Upper lobe of right lung (tissue), 1 donor: ENCODE measurements at places on chromosomes 7 and 10. TPM values are rescaled to one million over a fixed set of nuclear protein-coding genes. Genes with fewer than 3 reads are reported as not detected.
A peak's percentile ranks its signal among the peaks of the same experiment; 100 is the strongest.

Gene IRF5
- 29.4 TPM for total RNA-seq

Gene FFAR4
- 4.9 TPM for total RNA-seq

Gene ZNF32
- 32.3 TPM for total RNA-seq

Gene PAX2
- not detected for total RNA-seq

- DNase-seq, result no peak
- H3K27ac ChIP-seq, result no peak overlapping the region
- no peaks in the 10 kb centered on the region for H3K36me3 ChIP-seq
- no peaks in the 10 kb centered on the region for H3K4me1 ChIP-seq
Measured at GRCh38 chr7:107450970-107451369, 18.9 kb upstream of the GPR22 start.

DNA sequence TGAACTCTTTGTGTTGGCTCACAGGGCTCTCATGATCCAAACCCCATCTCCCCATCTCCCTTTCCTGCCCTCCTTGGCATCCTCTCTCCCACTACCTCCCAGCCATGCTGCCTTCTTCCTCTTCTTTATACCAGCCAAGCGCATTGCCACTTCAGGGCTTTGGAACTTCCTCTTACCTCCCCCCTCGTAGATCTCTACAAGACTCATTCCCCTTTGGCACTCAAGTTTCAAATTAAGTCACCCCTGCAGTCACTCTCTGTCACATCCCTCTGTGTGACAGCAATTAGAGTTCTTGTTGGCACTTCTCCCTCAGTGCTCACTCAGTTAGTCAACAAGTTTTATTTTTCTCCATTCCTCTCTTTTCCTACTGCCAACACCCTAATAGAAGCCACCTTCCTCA lies 20.8 kb upstream of the NRP1 start:
- no peak overlapping the region for H3K4me3 ChIP-seq
- H3K27me3 ChIP-seq, result no peaks in the 10 kb centered on the region
- no peak overlapping the region for H3K27ac ChIP-seq

DNA sequence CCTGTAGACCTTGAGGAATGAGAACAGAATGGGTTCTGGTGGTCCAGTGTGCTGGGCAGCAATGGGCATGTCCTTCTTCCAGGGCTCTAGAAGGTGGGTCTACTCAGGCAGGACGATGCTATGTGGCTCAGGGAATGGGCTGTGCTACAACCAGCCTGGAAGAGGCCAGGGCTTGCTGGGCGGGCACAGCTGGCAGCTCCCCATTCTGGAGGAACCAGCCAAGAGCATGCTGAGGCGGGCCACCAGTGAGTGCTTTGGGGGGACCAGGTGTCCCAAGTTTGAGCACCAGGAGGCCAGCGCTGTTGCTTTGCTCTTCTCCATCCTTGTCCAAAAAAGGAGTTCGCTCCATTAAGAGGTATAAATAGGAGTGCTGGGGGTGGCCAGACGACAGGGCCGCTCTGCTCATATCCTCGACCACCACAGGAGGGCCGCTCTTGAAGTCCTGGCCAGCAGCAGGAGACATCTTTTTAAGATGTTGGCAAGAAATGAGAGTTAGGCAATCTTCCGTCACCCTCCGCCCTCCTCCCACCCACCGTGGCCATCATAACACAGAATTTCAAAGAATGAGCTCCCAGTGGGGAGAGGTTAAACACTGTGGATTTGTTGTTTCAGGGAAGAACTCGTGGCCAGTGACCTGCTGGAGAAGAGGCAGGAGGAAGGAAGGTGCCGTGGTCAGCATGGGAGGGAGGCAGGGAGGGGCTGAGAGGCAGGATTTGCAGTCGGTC lies 141.3 kb downstream of the GRK5 start:
- H3K27me3 ChIP-seq, result no peaks in the 10 kb centered on the region
- H3K4me3 ChIP-seq, result no peak overlapping the region

- peak; percentile 66 for DNase-seq
- H3K27ac ChIP-seq, result no peak overlapping the region
- H3K4me3 ChIP-seq, result no peak overlapping the region
- no peaks in the 10 kb centered on the region for H3K36me3 ChIP-seq
- H3K4me1 ChIP-seq, result no peaks in the 10 kb centered on the region
Measured at GRCh38 chr7:75696263-75697037, 42.3 kb downstream of the HIP1 start.

- H3K4me1 ChIP-seq, result peaks cover 4% of the 10 kb centered on the region
- no peak overlapping the region for H3K4me3 ChIP-seq
- H3K27ac ChIP-seq, result no peak overlapping the region
- no peaks in the 10 kb centered on the region for H3K36me3 ChIP-seq
Measured at GRCh38 chr7:128039544-128039953, 8.3 kb upstream of the LRRC4 start.

DNA sequence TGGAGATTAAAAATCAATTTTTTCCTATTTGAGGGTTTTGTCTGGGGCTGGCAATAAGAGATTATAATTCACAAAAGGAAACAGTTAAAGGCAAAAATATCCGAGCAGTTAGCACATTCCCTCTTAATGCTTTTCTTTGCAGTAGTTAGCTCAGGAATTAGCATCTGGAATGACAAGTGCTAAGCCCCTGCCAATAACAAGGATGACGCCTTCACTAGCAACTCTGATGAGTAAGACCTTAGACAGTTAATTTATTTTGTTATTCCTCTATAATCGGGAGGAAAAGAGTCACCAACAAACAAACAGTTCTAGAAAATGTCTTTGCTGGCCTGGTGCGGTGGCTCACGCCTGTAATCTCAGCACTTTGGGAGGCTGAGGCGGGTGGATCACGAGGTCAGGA lies 151.3 kb downstream of the TRIL start:
- DNase-seq, result no peak
- H3K27ac ChIP-seq, result no peak overlapping the region
- no peaks in the 10 kb centered on the region for H3K4me1 ChIP-seq
- no peaks in the 10 kb centered on the region for H3K36me3 ChIP-seq
- no peak overlapping the region for H3K4me3 ChIP-seq

DNA sequence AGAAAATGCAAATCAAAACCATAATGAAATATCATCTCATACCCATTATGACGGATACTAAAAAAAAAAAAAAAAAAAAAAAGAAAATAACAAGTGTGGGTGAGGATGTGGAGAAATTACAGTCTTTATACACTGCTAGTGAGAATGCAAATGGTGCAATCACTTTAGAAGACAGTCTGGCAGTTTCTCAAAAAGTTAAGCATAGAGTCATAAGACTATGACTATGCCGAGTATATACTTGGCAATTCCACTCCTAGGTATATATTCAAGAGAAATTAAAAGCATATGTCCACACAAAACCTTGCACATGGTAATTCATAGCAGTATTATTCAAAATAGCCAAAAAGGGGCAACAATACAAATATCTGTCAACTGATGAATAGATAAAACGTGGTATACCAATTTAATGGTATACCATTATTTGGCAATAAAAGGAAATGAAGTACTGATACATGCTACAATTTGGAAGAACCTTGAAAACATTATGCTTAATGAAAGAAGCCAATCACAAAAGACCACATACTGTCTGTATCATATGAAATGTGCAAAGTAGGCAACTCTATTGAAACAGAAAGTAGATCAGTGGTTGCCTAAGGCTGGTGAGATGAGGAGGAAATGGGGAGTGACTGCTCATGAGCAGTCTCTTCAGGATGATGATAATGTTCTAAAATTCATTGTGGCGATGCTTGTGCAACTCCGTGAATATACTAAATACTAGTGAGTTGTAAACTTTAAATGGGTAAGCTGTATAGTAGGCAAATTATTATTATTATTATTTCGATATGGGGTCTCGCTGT lies 90.1 kb upstream of the NANOS1 start:
- no peak for DNase-seq
- no peaks in the 10 kb centered on the region for H3K27me3 ChIP-seq
- H3K27ac ChIP-seq, result no peak overlapping the region

- H3K27ac ChIP-seq, result no peak overlapping the region
- H3K4me3 ChIP-seq, result no peak overlapping the region
- no peak for DNase-seq
- H3K36me3 ChIP-seq, result no peaks in the 10 kb centered on the region
Measured at GRCh38 chr7:117731455-117731854, 141.8 kb downstream of the CTTNBP2 start.

GRCh38 chr7:130418306-130418705 lies 22.5 kb downstream of the CEP41 start:
- no peak overlapping the region for H3K27ac ChIP-seq
- H3K36me3 ChIP-seq, result no peaks in the 10 kb centered on the region
- DNase-seq, result no peak
- H3K4me1 ChIP-seq, result no peaks in the 10 kb centered on the region
- H3K27me3 ChIP-seq, result no peaks in the 10 kb centered on the region

GRCh38 chr10:119373294-119374102 lies 166.1 kb downstream of the GRK5 start:
- H3K4me1 ChIP-seq, result peaks cover 63% of the 10 kb centered on the region
- no peak overlapping the region for H3K4me3 ChIP-seq
- peak; percentile 7 for DNase-seq
- H3K27me3 ChIP-seq, result no peaks in the 10 kb centered on the region
- H3K27ac ChIP-seq, result no peak overlapping the region

GRCh38 chr10:23174977-23175512 lies 17.1 kb upstream of the PTF1A start:
- no peak overlapping the region for H3K4me3 ChIP-seq
- no peaks in the 10 kb centered on the region for H3K4me1 ChIP-seq
- H3K27me3 ChIP-seq, result peaks cover 80% of the 10 kb centered on the region
- no peak for DNase-seq
- no peaks in the 10 kb centered on the region for H3K36me3 ChIP-seq

GRCh38 chr7:48101352-48101751 lies 12.3 kb downstream of the UPP1 start:
- H3K27me3 ChIP-seq, result no peaks in the 10 kb centered on the region
- peaks cover 15% of the 10 kb centered on the region for H3K4me1 ChIP-seq
- DNase-seq, result no peak
- no peak overlapping the region for H3K4me3 ChIP-seq
- H3K27ac ChIP-seq, result no peak overlapping the region

GRCh38 chr10:72692994-72693781 lies 1.2 kb downstream of the MCU start:
- peaks cover 36% of the 10 kb centered on the region for H3K4me1 ChIP-seq
- H3K27ac ChIP-seq, result peak overlapping the region; percentile 85
- DNase-seq, result no peak

DNA sequence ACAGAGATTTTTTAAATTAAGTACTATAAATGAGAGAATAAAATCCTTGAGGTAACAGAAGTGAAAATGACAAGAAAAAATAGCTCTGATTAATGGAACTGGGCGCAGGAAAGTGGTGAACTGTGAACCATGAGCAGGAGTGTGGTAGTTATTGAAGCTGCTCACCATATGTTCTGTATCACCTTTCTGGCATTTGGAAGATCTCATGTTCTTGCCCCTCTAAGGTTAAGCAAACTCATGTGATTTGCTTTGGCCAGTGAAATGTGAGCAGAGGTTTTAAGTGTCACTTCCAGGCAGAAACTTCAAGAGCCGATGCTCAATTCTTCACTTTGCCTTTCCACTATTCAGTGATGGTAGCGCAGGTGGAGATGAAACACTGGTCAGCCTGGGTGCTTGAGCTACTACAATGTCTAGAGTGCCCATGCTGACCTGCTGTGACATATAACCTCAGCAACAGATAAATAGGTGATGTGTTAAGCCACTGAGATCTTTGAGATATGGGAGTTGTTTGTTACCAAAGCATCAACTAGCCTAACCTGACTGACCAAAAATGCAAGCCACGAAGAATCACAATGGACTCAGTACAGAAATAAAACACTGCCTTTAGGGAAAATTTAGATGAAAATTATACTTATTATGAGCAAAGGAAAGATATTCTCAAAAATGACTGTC lies 18.4 kb downstream of the MTPAP start:
- peaks cover 53% of the 10 kb centered on the region for H3K36me3 ChIP-seq
- no peak overlapping the region for H3K4me3 ChIP-seq
- DNase-seq, result no peak
- H3K27ac ChIP-seq, result no peak overlapping the region

DNA sequence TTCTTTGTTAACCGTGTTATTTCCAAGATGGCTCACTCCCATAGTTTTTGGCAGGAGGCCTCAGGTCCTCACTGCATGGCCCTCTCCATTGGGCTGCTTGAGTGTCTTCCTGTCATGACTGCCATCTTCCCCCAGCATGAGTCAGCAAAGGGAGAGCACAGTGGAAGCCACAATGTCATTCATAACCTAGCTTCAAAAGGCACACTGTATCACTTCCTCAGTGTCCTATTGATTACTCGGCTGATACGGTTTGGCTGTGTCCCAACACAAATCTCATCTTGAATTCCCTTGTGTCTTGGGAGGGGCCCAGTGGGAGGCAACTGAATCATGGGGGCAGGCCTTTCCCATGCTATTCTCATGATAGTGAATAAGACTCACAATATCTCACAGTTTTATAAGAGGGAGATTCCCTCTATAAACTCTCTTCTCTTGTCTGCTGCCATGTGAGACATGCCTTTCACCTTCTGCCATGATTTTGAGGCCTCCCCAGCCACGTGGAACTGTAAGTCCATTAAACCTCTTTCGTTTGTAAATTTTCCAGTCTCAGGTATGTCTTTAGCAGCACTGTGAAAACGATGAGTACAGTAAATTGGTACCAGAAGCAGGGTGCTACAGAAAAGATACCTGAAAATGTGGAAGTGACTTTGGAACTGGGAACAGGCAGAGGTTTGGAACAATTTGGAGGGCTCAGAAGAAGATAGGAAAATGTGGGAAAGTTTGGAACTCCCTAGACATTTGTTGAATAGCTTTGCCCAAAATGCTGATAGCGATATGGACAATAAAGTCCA lies 106.5 kb downstream of the PRLHR start:
- no peak overlapping the region for H3K4me3 ChIP-seq
- H3K4me1 ChIP-seq, result no peaks in the 10 kb centered on the region
- no peaks in the 10 kb centered on the region for H3K27me3 ChIP-seq
- H3K36me3 ChIP-seq, result no peaks in the 10 kb centered on the region

- no peaks in the 10 kb centered on the region for H3K27me3 ChIP-seq
- no peak overlapping the region for H3K4me3 ChIP-seq
Measured at GRCh38 chr10:70619271-70620019, 16.9 kb upstream of the PRF1 start.

DNA sequence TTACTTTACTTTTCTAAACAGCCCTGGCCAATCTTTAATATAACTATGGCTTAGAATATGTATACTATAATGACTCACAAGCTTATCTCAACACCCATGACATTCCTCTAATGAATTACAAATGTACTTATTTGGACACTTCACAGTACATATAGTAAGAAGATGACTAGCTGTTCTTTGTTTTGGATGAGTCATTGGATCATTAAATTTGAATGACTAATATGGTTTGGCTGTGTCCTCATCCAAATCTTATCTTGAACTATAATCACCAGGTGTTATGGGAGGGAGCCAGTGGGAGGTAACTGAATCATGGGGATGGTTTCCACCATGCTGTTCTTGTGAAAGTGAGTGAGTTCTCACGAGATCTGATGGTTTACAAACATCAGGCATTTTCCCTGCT lies 807.5 kb upstream of the SORCS1 start:
- H3K4me1 ChIP-seq, result no peaks in the 10 kb centered on the region
- no peak overlapping the region for H3K27ac ChIP-seq
- no peaks in the 10 kb centered on the region for H3K27me3 ChIP-seq
- no peak overlapping the region for H3K4me3 ChIP-seq
- no peak for DNase-seq
